ENCODE measurements at places on chromosomes 13 and 19.

DNA sequence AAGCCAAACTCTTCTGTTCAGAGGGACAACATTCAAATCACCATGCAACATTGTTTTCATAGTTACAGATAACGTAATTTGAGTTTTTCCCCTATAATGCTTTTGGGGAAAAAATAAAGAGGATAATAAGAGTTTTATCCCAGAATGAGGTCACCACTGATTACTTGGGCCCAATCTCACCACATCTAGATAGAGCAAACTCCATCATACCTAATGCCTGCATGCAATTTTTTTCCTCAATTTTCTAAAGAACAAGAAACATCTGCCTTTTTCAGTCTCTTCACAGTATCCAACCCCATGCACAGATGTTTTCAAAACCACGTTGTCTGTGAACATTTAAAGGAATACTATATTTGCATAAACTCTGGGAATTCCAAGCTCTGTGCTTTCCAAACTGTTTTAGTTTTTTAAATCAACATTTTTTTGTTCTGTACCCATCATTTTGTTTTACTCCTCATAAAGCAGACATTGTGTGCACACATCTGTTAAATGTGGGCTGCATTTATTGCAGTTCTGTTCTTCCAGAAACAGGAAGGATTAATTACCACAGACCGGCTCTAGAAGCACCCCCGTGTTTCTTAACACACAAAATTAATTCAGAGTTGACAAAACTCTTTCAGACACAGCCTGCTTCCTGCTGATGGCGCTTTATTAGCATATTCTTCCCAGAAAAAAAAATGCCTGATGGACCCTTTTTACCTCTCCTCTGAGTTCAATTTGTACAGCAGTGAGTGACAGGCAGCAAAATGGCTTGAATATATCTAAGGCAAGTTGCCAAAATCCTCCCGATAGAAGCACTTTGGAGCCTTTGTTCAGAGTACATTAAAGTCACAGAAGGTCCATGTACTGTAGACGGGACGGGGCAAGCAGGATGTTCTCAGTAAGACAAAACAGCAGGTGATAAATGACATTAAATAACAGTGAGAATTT, 1171.9 kb downstream of the EFNB2 start:
- no peak for DNase-seq

- DNase-seq, result no peak
These were observed 10.3 kb upstream of the POSTN start for GRCh38 chr13:37608750-37609339.

DNA sequence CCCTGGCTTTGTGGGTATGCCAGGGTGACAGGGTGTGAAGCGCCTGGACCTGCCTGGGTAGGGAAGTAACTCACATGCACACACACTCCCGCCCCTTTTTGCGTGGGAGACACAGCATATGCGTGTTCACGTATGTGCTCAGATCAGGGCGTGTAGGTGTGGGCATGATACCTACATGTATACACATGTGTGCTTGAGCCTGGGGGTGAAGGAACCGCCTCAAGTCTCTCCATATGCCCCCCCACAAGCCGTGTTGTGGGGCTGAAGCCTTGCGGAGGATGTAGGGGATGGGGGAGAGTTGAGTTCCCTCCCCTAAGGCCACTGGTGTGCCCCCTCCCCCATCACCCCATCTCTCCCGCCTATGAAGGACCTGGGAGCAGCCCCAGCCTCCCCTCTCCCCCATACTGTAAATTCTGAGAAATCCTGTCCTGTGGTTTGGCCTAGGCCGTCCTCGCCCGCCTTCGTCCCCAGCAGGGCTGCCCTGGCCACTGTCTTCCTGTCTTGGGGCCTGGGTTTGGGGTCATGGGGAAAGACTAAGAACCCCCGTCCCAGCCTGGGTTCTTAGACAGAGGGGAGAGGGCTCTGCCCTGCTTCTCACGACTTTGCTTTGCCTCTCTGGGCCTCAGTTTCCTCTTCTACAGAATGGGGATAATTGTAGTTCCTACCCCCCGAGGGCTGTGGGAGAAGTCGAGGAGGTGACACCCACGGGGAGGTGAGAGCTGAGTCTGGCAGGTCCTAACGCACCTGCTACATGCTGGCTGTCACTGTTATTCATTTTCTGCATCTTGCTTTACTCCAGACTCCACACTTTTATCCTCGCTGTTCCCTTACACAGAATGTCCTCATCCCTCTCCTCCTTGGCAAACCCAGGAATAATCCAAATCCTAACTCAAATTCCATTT, 14.3 kb downstream of the ACTL9 start:
- no peak for DNase-seq

DNA sequence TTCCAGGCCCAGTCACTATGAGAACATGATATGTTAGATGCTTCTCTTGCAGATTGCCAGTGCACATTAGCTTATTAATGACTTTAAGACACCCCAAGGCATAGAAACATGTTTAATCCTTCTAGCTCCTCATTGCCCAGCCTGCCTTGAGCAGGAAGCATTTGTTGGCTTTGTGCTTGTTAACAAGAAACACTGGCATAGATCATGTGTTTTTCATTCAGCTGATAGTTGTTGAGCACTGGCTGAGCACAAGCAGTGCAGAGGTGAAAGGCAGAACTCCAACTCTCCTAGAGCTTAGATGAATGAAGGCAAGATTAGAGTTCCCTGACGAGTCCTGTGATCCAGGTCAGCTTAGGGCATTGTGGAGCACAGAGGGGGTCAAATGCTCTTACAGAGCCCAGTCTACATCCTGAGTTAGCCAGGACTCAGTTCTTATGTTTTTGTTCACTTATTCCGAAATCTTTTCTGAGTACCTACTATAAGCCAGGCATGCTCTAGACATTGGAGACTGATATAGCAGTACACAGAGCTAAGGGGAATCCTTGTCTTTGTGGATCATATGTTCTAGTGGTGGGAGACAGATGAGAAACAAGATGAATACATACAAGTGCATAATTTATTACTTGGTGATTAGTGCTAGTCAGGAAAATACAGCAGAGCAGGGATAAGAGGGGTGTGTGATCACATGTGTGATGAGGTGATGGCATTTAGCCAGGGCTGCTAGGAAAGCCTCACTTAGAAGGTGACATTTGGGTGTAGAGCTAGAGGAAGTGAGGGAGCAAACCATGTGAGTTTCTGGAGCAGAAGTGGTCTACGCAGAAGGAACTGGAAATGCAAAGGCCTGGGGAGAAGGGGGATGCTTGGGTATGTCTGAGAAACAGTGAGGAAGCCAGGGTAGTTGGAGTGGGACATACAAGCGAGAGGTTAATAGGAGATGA, 101.2 kb downstream of the WASF3 start:
- DNase-seq, result no peak
